ENCODE measurements at places on chromosomes 12 and 14. TPM values are rescaled to one million over a fixed set of nuclear protein-coding genes. Genes with fewer than 3 reads are reported as not detected.

Gene PIANP
- total RNA-seq = not detected

DNA sequence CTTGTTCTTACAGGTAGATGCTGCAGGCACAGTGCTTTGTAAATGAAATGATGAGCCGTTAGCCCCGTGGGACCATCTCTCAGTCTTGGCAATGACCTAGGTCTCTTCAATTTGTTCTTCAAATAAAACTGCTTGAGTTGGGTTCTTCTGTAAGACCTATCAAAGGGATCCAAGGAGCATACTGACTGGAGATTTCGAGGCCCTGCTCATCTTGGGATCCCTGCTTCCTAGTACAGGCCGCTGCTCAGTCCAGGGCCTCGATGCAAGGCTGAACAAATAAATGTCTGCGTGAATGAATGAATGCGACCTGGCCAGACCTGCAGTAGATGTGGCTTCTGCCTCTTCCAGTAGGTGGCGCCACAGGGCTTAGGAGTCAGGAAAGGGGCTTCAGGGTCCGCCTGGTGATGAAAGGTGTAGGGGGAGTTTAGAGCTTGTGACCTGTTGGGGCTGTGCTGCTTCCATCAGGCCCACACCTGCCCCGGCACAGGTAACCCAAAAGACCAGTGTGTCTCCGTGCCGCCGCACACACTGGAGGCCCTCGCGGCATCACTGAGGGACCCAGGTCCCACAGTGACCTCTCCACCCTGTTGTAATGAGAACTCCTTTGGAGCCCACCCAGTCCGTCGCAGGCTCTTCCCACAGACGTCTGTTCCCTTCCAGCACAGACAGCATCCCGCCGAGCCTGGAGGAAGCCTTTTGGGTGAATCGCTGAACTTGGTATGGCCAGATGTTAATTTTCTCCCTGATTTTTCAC, 4.4 kb downstream of the CACNA1C start:
- DNase-seq = peak; percentile 75

Gene NPFF
- total RNA-seq = not detected

DNA sequence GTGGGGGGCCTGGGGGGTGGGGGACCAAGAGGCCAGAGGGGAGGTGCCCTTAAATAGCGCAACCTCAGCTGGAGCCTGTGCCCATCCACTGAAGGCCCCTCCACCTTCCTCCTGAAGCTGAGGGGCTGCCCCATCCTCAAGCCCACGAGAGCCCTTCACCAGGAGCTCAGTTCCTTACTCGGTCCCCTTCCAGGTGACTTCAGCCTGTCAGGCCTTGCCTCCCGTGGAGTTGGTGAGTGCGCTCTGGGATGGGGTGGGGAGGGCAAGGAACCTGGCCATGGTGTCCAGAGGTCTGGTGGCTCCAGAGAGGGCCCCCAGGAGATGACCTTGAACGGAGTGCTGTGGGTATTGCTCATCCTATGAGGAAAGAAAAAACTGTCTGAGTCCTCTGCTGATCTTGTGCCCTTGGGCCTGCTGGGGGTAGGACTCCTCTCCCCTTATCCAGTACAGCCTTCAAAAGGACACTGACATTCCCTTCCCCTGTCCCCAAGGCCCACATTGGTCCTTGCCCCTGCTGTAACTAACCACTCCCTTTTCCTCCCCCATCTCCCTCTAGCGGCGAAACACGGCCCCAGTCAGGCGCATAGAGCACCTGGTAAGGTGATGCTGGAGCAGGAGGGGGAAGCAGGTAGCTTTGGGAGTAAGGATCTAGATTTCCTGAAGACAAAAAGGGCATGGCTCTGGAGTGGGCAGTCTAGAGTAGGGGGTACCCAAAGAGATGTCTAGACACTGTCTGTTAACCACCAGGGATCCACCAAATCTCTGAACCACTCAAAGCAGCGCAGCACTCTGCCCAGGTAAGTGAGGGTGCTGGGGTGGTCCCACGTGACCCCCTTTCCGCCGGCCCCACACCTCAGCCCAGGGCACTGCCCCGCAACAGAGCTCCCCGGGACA, 3.6 kb downstream of the TNS2 start:
- peak; percentile 37 for DNase-seq

Gene BEGAIN
- not detected for total RNA-seq

Gene GPR84
- not detected for total RNA-seq

GRCh38 chr14:70887207-70887681, 20.0 kb upstream of the PCNX1 start:
- DNase-seq = no peak

- DNase-seq = no peak
Observed at GRCh38 chr14:52075371-52075770, 6.5 kb upstream of the NID2 start.

Gene SIRT4
- 0.60 TPM for total RNA-seq

Gene MYL6
- 5,659 TPM for total RNA-seq

Measured in SJSA1 (cell line).